Activated CD4-positive, alpha-beta T cell treated with anti-CD3 and anti-CD28 coated beads for 1 hour (primary cell): ENCODE measurements at places on chromosomes 7 and 10.

DNA sequence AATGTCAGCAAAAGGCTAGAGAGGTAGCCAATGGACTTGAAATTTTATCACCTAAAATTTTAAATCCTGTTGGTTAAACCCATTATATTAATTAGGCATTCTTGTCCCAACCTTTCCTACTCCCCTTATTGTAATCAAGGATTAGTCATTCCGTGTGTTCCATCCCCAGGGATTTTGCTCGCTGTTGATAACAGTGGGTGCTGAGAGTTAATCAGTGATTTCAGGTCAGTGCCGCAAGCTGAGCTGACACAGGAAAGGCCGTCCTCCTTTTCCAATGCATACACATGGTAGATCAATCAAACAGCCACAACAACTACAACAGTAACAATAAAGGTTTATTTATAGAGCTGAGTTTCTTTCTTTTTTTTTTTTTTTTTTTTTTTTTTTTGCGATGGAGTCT, 271.4 kb downstream of the ACTR3B start:
- DNase-seq: no peak

GRCh38 chr10:18777258-18777657, 118.0 kb downstream of the ARL5B start:
- no peak for DNase-seq

- no peak for DNase-seq
Measured at GRCh38 chr10:124849111-124849773, 47.6 kb downstream of the ABRAXAS2 start.

DNA sequence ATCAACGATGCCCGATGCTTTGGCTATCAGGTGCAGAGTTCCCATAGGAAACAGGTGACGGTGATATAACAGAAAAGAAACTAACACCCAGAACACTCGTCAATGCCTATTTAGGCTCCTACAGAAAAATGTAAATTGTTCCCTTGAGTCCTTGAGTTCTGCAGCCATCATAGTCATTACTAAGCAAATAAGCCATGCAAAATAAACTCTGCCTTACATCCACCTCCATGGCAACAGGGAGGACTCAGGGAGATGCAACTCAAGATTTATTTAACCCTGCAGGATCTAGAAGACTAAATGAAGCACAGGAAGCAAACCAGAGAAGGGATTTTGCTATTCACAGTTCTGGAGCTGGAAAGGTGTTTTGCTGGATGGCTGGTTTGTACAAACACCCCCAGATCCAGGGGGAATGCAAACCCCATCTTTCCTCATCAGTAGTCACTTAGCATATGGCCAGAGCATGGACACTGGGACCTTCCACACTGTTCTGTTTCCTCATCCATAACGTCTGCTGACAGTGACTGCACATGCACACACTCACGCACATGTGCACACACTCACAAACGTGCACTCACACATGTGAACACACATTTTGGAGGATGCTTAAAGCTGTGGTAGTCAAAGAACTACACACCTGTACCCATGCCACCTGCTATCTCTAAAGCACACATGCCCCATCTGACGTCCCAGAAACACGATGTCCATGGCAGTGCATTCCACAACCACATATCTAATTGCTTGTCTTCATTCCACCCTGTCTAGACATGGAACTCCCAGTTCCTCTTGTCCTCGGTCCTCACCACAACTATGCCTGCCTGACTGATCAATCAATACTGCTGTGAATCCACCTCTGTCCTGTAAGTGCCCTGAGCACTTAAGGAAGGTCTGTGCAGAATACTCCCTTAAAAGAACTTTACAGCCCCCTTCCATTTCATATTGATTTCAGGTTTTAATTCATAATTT, 178.2 kb downstream of the COBL start:
- no peak for DNase-seq

DNA sequence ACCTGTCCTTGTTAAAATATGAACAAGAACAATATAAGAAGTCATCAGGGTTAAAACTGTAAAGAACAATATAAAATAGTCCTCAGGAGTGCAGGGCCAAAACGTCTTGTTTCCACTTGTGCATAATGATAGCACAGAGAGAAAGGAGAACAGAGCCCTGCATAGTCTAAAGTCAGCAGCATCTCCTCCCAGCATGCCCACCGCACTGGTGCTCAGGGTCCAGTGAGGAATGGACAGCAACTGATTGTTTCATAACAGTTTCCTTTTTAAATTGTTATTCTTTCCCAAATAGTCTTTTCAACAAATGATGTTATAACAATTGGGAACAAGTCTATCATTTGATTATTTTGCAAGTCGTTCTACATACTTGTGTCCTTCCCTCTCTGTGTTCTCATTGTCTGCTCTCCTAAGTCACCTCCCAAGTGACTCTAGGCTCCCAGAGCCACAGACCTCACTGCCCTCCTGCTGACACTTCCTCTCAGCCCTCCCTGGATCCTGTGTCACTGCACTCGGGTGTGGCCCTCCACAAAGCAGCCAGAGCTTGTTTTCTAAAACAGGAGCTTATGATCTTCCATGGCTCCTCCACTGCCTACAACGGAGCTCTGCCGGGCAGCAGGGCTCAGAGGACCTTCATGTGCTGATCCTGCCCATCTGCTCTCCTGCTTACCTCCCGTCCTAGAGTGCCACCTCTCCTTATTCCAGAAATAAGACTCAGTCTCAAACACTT, 27.6 kb downstream of the COBL start:
- DNase-seq: no peak

DNA sequence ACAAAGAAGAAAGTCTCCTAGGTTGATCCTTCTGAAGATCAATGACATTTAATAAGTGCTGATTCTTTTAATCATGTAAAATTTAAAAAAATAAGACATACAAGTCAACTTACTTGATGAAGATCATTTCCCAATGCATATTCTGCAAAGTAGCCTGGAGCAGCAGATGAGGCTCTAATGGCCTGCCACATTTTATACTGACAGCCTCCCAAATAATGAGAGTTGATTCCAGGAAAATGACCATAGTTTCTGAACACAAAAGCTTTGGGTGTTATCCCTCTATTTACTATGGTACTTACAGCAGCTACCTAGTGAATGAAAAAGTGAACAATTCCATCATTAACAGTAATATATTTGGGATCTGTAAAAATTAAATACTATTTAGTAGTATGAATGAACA, 31.4 kb upstream of the NRCAM start:
- no peak for DNase-seq

- DNase-seq: no peak
Measured at GRCh38 chr10:19845503-19846368, 29.5 kb downstream of the PLXDC2 start.

DNA sequence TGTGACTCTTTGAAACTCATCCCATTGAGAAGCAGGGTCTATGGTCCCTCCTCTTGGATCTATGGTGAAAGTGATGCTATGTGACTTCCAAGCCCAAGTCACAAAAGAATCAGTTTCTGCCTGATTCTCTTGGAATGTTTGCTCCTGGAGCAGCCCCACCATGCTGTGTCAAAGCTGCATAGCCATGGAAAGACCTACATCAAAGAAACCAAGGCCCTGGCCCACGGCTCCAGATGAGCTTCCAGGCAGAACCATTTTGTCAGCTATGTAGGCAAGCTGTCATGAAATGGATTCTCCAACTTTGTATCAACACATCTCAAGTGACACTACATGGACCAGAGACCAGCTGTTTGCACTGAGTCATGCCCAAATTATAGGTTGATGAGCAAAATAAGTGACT, 77.0 kb downstream of the AASS start:
- DNase-seq: no peak

- no peak for DNase-seq
Measured at GRCh38 chr7:116329686-116330503, 119.6 kb downstream of the TES start.

- no peak for DNase-seq
Measured at GRCh38 chr10:85719408-85719807, 647.2 kb downstream of the GRID1 start.

DNA sequence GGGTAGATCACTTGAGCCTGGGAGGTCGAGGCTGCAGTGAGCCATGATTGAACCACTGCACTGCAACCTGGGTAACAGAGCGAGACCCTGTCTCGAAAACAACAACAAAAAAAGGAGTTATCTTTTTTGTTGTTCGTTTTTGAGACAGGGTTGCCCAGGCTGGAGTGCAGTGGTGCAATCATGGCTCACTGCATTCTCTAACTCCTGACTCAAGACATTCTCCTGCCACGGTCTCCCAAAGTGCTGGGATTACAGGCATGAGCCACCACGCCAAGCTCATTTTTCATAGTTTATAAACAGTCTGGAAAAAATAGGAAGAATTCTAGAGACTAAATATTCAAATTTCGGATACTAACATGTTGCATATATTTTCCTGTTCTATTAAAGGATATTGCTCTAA, 29.4 kb downstream of the SFXN4 start:
- no peak for DNase-seq

DNA sequence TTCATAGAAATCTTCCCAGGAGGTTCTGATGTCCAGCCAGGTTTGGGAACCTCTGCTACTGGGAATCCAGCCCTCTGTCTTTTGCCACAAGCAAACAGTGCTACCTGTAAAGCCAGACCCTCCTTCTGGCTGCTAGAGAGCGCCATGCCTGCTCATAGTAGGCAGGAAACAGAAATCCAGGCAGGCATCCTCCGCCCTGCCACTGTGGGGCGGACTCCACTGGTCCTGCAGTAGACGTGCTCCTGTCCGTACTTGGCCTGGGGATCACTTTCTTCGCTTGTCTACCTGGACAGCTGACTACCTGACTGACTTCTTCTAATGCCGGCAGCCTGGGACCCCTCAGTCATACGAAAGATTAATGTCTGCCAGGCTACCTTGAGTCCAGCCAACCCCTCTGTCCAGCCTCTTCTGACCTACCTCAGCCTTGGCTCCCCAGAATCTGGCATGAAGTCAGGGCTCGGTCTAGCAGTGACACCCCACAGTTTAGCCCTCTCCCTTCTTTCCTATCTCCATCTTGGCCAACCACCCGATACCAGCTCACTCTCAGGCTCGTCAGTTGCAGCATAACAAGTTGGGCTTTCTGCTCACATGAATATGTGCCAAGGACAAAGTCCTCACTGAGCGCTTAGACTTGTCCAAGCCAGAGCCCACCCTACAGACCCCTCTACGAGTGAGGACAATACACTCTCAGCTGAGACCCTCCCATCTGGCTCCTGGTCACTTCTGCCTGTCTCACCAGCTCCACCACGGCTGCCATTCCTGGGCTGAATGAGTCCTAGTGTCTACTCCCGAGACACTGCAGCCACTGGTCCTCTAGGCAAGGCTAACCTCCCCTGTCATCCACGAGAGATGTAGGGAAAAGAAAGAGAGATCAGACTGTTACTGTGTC, 43.9 kb upstream of the OPALIN start:
- DNase-seq: no peak

GRCh38 chr10:133102415-133103095, 14.8 kb downstream of the ADGRA1 start:
- DNase-seq: no peak

DNA sequence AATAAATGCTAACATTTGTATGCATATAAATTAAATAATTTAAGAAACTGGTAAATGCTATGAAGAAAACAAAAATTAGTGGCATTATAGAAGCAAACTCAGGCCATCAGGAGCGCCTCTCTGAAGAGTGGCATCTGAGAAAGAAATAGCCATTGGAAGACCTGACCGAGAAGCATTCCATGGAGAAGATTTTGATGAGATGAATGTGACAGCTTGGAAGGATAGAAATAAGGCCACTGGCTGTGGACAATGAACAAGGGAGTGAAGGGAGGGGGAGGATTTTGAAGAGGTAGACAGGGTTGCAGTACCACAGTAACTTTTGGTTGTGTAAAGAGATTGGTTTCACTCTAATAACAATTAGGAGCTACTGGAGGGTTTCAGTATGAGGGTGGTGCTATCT, 436.7 kb downstream of the CCSER2 start:
- DNase-seq: no peak

DNA sequence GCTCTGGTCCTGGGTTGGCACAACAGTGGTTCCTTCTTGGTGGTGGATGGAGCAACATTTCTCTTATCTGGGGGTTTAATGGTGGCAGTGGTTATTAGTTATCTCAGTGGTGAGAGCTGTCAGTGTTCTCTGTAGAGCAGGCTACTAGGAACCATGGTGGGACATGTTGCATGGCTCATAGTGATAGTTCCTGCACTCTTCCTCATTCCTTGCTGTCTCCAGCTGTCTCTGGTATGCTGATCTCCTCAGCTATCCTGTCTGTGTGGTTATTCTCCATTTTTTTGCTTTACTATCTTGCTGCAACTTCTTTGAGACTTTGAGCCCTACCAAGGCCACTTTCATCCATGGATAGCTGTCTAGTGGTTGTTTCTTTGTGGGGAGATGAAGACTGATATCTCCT, 44.0 kb downstream of the CCDC7 start:
- no peak for DNase-seq

GRCh38 chr7:23473844-23474093, 3.5 kb upstream of the IGF2BP3 start:
- no peak for DNase-seq

GRCh38 chr7:75938921-75939320, 24.0 kb downstream of the POR start:
- DNase-seq: no peak

- no peak for DNase-seq
Measured at GRCh38 chr7:10918093-10918590, 55.5 kb upstream of the PHF14 start.

- DNase-seq: no peak
Measured at GRCh38 chr10:26494018-26494417, 55.9 kb downstream of the APBB1IP start.
